ENCODE measurements at places on chromosomes 4 and X. TPM values are rescaled to one million over a fixed set of nuclear protein-coding genes. Genes with fewer than 3 reads are reported as not detected.
A peak's percentile ranks its signal among the peaks of the same experiment; 100 is the strongest.

DNA sequence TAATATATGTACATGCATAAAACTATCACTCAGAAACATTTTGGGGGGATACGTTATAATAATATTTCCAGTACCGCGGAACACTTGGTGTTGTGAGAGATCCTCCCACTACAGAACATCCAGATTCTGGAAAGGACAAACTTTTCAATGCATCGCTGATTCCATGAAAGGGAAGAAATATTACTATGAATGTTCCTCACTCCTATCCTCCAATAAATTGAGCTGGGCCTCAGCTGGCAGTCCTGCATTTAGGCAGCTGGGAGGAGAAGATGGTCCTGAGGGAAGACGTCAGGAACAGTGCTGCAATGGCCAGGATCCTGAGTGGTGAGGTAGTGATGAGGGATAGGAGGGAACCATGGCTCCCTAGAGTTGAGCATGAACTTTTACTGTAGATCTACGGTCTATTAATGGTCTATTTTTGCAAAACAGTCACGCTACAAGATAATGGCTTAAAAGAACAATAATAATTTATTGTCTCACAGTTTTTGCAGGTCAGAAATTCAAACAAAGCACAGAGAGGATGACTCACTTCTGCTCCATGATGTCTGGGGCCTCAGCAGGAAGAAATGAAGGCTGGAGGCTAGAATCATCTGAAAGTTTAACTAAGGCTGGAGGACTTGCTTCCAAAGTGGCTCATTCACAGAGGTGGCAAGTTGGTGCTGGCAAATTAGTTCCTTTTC, 538.1 kb downstream of the STIM2 start:
- DNase-seq, result no peak

DNA sequence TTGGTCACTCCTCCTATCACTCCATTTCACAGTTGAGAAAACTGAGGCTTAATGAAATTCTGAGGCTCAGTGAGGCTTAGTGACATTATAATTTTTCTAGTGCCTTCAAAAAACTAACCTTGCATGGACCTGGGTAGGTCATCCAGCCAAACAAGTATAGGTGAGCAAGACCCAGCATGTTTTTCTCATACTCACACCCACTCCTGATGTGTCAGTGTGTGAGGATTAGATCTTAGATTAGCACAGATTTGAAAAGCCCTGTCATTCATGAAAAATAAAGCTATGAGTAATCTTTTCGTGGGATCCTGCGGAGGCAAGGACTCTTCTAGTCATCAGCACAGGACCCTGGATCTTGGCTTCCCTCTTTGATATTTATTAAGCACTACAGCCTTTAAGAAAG, 146.7 kb downstream of the CHIC2 start:
- DNase-seq, result peak; percentile 15

DNA sequence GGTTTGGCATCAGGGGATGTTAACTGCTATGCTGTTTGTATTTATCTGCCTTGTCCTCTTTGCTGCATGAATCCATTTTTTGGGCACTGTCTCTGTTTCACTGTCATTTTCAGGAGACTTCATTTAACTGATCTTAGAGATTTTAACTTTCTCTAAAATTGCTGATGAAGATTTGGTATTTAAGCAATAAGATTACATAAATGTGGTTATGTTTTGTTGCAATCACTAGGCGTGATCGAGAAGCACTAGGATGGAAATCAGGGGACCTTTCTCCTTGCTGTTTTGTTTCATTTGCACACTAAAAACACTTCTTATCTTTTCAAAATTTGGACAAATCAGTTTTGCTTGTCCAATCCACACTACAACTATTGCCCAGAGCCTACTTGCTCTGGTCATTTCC, 15.4 kb downstream of the CXCL2 start:
- DNase-seq, result no peak

- DNase-seq, result peak; percentile 66
Measured at GRCh38 chrX:118839334-118839958, 15.8 kb downstream of the ZCCHC12 start.

Gene DKK2
- 0.74 TPM for total RNA-seq

Gene C4orf51
- not detected for total RNA-seq

GRCh38 chrX:68699960-68700746, 52.7 kb downstream of the STARD8 start:
- peak; percentile 93 for DNase-seq

Gene PFKFB1
- not detected for total RNA-seq

DNA sequence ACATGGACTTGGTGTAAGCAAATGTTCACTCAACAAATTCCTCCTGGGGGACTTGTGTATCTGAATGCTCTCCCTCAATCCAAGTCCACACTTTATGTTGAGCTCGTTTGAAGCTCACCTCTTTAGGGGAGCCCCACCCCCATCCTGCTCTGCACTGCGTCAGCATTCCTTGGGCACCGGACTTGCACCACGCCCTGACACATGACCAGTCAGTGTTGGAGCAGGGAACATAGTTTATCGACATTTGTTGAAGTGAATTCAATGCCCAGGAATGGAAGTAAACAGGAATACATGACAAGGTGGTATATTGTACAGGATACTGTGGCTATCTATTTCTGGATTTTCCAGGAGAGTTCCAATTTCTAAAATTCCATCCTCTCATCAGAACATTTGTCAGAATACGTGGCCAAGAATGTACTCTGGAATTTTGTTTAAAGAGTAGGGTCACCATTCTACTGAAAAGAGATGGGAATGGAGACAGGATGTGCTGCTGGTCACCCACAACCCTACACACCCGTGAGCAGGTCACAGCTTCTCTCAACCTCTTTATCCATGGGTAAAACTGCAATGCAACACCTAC, 60.0 kb upstream of the LNX1 start:
- DNase-seq, result no peak

DNA sequence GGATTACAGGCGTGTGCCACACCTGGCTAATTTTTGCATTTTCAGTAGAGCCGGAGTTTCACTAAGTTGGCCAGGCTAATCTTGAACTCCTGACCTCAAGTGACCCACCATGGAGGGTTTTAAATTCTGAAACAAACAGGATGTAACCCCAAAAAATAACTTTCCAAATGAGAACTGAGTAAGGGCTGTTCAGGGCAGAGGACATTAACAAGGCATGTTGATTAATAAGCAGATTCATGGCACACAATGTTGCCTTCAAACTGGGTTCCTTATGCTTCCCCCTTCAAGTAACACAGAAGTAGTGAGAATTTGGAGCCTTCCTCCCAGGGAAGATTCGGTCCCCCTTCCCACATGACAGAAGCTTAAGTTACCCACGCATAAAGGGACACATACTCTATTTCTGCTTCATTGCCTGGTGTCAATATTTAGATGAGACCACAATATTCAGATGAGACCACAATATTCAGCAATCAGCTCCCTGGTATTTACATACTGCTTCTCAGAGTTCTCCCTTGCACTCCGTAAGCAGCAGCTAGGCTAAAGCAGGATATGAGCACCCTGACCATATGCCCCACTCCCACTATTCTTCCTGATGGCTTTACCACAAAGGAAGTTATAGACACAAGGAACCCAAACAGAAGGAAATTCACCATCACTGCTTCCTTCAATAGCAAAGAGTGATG, 21.4 kb downstream of the GRSF1 start:
- DNase-seq, result no peak

DNA sequence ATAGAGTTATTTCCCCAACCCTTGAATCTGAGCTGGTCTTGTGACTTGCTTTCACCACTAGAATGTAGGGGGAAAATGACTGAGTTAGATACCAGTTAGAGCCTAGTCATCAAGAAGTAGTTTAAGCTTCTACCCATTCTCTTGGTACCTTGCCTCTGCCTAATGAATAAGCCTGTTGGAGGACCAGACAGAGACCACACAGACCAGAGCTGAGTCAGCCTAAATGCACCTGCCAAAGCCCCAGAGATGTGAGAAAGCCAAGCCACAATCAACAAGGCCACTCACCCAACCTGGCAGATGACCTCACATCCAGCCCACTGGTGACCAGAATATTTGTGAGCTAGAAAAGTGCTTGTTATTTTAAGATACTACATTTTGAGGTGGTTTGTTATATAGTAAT, 85.2 kb upstream of the DCLK2 start:
- peak; percentile 54 for DNase-seq

- DNase-seq, result no peak
Measured at GRCh38 chr4:137707102-137707620, 174.9 kb upstream of the PCDH18 start.

GRCh38 chrX:47296766-47297365, 64.1 kb downstream of the USP11 start:
- no peak for DNase-seq

- DNase-seq, result no peak
Measured at GRCh38 chrX:98379134-98379533, 1495.4 kb downstream of the RPA4 start.

Gene GLRA2
- not detected for total RNA-seq

Gene UCP1
- not detected for total RNA-seq

GRCh38 chrX:114077773-114078172, 506.1 kb upstream of the HTR2C start:
- no peak for DNase-seq

DNA sequence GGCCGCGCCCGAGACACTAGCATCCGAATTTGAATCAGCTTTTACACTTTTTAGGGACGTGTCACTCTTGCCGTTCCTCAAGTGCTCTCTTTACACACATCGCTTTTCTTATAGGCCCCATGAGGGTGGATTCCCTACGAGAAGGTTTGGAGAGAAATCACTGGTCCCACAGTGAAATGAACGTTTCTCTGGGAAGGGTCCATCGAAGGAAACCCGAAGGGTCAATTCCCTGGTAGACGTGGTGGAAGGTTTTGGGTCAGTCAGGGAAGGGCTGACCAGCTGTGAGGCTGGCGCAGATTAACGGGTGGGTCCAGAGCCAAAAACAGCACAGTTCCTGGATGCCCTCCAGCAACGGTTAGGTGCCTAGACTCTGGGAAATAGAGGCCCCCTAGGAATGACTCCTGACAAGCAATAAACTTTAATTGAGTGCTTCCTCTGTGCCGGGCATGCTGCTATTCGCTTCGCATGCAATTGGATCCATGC, 35.9 kb downstream of the ETDC start:
- DNase-seq, result peak; percentile 84

Gene GPM6B
- not detected for total RNA-seq

Gene FGFBP1
- 0.49 TPM for total RNA-seq

DNA sequence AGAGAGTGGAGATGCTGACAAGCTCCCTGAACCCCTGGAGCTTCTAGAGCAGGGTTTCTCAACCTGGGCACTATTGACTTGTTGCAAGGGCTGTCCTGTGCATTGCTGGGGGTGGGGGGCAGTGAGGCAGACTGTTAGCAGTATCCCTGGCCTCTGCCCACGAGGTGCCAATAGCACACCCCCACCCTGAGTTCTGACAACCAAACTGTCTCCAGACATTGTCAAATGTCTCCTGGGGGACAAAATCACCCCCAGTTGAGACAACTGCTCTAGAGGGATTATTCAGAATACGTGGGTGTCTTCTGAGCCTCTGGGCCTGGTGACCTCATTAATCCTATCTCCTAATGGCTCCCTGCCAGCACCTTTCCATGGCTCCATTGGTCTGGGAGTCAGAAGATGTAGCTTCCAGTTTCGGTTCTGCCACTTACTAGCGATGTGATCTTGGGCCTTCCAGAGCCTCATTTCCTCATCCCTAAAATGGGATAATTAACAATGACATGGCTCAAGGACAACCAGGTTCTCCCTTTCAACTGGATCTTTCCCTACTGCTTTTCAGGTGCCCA, 17.6 kb upstream of the PJA1 start:
- peak; percentile 20 for DNase-seq

DNA sequence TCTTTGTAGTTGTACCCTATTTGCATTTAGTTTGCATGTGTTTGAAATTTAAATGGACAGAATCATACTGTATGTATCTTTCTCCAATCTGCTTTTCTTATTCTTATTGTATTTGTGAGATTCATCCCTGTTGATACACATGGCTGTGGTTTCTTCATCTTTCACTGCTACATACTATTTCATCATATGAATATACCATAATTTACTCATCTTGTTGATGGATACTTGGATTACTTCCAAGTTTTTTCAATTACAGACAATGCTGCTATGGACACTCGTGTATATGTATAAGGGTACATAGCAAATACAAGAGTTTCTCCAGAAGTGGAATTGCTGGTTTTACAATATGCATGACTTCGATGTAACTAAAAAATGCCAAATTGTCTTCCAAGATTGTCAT, 11.8 kb upstream of the KLHL8 start:
- no peak for DNase-seq

Gene ANKRD50
- total RNA-seq, result 6.8 TPM

Gene SLC6A14
- not detected for total RNA-seq

DNA sequence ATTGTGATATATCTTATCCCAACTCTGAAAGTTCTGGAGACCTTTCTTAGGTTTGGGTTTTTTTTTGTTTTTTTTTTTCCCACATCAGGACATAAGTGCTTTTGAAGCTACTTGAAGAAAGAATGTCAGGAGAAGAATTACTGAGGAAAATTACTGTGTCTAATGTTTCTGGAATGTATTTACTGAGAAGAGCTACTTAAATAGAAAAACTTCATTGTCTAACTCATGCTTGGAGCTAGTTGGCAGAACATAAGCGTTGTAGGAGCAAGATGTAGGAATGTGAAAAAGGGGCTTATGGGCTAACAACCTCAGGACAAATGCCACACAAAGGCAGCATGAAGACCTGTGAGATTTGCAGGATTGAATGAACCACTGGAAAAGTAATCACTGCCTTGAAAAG, 166.6 kb upstream of the GLRA2 start:
- peak; percentile 51 for DNase-seq

DNA sequence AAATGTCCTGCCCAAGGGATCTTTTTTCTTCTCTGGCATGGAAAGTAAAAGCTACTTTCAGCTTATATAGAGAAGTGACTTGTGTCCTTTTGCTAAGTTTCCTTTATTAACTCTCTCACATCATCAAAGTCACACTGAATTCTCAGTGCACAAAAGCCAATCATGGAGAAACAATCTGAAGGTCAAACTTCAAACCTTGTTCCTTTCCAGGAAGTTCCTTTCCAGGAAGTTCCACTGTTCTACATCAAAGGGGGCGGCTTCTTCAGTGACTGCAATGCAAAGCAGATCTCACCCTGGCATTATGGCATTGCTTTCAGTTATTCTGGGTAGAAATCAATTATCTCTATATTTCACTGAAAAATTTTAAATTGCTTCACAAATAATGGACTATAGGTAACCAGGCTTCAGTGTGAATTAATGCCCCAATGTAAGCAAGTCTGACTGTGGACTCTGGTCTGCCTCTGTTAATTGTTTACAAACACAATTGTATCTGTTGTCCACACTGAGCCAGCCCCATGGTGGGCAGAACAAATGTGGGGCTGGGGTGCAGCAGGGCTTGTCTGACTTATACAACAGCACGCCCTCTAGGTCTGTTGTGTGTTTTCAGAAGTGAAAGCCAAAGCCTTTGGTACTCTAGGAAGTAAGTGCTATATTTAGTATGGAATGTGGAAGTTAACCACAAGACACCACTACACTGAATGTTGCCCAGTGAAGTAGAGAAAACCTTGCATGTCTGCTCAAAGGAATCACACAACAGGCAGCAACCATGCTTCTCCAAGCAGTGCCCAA, 98.8 kb downstream of the CDS1 start:
- DNase-seq, result peak; percentile 84

Gene TRPC3
- total RNA-seq, result 2.9 TPM

Gene ADRA2C
- total RNA-seq, result not detected

GRCh38 chr4:100386270-100386669, 131.6 kb downstream of the EMCN start:
- DNase-seq, result no peak

Data from M059J (cell line).